K562 (cell line): ENCODE measurements at places on chromosomes 5 and 9.

GRCh38 chr9:80790764-80791163, 898.6 kb downstream of the TLE1 start:
- DNase-seq, result no peak

GRCh38 chr5:39475159-39475571, 50.4 kb upstream of the DAB2 start:
- DNase-seq, result no peak

GRCh38 chr9:38651400-38652042, 31.1 kb upstream of the ANKRD18A start:
- no peak for DNase-seq

- peak; percentile 33 for DNase-seq
Observed at GRCh38 chr5:95709967-95710650, 21.0 kb upstream of the RHOBTB3 start.

DNA sequence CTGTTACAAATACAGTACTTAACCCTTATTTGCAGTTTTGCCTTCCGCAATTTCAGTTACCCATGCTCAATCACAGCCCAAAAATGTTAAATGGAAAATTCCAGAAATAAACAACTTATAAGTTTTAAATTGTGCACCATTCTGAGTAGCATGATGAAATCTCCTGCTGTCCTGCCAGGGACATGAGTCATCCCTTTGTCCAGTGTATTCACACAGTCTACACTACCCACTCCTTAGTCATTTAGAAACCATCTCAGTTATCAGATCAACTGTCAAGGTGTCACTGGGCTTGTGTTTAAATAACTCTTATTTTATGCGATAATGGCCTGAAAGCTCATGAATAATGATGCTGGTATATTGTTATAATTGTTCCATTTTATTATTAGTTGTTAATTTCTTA, 95.8 kb downstream of the PLCXD3 start:
- peak; percentile 7 for DNase-seq

GRCh38 chr5:36438765-36439561, 137.3 kb upstream of the RANBP3L start:
- DNase-seq, result peak; percentile 58
